Coronary artery (tissue), 2 donors: ENCODE measurements at places on chromosomes 2 and 18.

- no peak for DNase-seq
These were observed 122.5 kb downstream of the FHOD3 start for GRCh38 chr18:36419900-36420531.

- DNase-seq, result no peak
These were observed 10.5 kb upstream of the FAM124B start for GRCh38 chr2:224412141-224413015.

DNA sequence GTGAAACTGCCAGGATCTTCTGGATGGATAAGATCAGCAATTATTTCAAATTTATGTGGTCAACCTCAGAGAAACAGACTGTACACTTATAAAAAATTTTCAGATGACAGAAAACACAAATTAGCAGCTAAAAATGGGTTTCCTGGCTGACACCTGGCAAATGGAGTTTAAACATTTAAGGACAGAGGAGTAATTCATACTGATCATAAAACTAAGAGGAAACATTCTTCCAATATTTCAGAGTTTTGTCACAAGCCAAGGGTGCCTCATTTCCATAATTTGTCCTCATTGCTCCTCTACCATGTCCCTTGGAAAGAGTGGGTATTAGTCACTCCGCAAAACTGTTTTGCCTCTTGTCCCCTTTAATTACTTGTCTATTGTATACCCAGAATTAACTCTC lies 70.2 kb downstream of the TMEFF2 start:
- DNase-seq, result no peak

DNA sequence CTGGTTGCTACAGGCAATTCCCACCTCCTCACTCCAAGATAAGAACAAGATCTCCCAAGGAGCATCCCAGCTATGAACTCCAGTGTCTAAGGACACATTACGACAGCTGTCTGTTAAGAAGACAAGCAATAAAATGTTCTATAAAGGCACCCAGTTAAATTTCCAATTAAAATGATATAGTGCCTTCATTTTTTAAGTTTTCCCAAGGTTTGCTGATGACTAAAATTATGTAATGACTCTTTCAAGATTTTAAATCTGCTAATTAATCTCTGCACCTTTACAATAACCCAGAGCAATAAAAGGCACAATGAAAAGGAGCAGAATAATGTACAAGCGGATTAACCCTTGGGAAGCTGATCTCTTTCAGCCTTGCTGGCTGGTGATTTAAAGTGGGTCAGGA lies 61.6 kb upstream of the REG3G start:
- DNase-seq, result no peak

GRCh38 chr2:222568865-222569264 lies 87.0 kb downstream of the FARSB start:
- no peak for DNase-seq

- DNase-seq, result no peak
These were observed 225.7 kb upstream of the CCDC150 start for GRCh38 chr2:196413821-196414274.

GRCh38 chr2:121235542-121235941 lies 49.5 kb downstream of the TFCP2L1 start:
- DNase-seq, result no peak
